ENCODE measurements at places on chromosomes 2 and 18.

DNA sequence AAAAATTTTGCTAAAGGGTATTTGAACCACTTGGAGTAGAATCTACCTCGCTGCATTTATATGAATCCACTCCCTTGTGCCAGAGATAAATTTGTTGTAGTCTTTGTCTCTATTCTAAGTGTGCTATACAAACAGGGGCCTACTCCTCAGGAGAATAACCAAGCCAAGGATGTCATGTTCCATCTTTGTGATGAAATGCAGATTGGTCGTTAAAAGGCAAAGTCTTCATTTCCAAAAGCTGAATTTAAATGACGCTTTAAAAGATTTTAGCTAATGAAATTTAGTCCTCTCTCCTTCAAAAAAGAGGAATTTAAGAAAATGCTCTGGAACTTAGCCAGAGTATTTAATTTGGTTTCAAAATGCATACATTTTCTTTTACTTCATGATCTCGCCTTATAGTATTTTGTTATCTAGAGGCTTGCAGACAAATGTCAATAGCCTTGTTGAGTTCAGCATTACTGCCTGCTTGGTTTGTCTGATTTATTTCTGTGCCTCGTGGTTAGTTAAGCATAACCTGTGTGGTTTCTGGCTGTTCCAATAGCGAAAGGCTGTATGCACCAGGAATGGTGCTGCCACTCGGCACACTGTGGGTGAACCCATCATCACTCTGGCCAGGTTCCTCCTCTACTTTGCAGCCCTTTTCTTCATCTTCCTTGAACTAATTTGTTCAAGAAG, 417.6 kb downstream of the ZNF521 start:
- no peak for DNase-seq

DNA sequence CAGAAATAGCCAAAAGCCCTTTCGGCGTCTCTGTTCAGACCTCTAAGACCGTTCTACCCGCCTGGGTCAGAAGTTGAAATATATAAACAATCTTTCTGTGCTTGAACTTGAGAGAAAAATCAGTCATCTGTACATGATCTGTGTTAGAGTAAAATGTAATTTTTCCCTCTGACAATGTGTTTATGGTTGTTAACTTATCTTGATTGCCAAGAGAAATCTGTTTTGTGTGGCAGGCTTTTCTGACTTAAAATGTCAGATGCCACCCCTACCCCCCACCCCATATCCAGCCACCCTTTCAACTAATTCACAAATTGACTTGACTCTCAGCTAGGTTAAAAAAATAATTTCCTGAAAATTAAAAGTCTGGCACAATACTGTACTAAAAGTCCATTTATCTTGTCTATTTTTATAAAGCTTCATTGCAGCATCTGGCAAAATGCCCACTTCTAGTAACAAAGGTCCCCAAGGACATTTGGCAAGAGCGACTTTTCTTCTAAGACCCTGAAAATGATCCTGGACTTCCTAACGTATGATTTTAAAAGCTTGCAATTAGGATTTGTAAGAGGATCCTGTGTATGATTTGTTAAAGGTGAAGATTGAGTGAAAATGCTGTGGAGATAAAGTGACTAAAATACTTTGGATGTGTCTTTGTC, 304.2 kb downstream of the EPHA4 start:
- no peak for DNase-seq

- DNase-seq = no peak
These were observed 200.0 kb downstream of the ZNF407 start for GRCh38 chr18:74797577-74798151.

DNA sequence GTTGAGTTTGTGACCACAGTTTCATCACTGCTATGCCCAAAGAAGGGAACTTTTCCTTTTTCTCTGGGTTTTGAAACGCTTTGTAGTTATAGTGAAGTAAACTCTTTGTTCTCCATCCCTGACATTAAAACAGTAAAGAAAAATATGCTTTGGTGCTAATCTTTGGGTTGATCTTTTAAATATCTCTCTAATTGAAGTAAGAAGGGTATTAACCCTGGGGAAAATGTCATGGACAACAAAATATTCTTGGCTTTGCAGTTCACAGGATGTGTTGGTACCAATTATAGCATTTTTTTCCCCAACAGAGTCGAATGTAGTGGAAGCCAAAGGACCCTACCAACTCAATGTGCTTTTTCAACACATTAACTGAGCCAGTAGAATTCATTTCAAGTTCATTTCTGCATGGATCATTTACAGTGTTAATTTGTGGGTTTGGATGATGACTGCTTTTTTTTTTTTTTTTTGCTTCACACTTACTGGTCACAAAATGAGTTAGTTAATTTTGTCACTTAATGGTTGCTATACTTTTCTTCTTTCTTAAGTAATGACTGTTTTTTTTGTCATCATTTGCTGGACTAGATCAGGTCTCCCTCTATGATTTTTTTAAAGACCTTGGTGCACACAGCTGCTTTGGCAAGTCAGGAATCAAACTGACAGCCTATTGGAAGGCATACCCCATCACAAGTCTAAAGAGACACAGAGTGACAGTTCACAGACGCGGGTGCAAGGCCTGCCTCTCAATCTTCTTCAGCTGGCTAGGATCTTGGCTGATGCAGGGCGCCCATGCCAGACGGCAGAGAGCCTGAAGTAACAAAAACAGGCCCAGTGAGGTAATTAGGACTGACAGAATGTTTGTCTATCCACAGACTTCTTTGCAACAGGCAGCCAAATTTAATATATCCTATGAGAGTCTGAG, 98.8 kb upstream of the MMADHC start:
- DNase-seq = no peak

- no peak for DNase-seq
These were observed 730 bp downstream of the ODC1 start for GRCh38 chr2:10447300-10447894.

GRCh38 chr18:58565021-58565420, 63.9 kb downstream of the ALPK2 start:
- no peak for DNase-seq

- DNase-seq = no peak
These were observed 450.7 kb upstream of the PIK3C3 start for GRCh38 chr18:41504316-41504715.

DNA sequence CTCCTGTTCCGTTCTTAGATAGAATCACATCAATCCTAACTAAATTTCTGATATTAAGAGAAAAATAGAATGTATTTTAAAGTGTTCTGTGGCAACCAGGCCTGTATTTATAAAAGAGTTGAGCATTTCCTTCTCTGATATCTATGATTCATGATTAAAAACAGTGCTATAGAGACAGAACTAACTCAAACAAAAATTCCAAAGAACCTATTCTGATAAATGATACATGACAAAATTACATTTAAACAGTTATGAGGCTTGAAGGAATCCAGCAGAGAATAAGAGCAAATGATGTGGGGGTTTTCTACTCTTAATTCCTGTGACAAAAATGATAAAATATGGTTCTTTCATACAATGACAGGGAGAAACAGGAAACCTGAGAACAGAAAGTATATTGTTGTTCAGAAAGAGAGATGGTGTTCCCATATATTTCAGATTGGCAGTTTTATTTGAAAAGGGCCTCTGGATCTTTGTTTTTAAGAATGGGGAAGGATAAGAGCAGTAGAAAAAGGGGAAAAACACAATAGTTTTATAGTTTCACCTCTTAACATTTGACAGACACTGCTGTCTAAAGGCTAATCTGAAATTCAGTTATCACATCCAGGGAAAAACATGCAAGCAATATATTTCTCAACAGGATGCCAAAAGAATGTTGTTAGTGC, 944.3 kb downstream of the LRP1B start:
- no peak for DNase-seq

DNA sequence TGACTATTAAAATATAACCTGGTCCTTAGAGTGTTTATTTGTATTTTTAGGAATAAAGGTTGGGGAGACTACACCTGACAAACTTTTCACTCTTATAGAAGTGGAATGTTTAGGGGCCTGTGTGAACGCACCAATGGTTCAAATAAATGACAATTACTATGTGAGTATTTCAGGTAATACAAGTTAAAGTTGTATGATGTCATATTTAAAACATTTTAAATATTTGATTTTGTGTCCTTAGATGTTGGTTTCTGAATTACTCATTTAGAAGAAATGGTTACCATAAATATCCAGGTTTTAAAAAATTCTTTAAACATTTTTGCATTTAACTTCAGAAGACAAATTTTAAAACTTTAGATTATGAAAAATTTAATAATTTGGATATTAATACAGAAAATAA, 11.8 kb upstream of the ANKRD12 start:
- no peak for DNase-seq

DNA sequence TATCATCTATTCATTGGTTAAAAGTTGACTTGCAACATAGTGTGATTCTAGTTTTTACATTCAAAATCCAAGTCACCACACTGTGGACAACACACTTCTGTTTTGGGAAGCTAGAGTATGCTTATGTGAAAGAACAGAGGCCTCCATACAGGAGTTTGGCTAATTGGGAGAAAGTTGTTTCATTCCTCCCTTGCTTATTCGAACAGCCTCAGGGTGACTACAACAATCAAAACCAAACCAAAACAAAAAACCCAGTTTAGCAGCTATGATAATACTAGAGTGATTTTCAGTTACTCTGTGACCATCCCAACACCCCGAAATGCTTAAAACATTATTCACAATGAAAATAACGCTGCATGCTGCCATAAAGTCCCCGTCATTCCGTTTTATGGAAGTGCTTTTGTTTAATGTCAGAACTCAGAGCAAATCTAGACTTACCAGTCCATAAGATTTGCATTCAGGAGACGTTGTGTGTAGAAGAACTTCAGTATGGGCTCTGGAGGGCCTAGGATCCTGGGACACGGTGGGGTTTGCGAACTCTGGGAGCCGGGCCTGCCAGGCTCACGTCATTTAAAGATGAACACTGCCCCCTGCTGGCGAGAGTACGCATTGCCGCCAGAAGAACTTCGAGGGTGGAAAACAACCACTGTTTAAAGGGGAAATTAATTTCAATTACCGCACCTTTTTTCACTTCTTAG, 111.4 kb downstream of the FTCDNL1 start:
- DNase-seq = peak; percentile 26

DNA sequence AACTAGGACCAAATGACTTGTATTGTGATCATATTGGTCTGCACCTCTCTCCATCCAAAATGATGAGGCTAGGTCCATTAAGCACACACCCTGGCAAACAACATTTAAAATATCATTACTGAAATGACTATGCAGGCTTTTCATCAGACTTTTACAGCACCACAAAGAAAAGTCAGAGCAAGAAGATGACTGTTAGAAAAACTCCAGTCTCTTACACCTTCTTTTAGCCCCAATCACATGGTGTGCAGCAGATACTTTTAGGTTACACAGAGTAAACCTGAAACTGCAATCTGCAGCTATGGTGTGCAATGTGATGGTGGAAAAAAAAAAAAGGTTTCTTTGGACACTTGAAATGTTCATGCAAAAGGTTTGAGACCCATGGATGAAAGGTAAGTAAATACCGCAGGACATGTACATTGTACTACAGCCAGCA, 5.4 kb upstream of the POLI start:
- no peak for DNase-seq

- DNase-seq = no peak
These were observed 44.2 kb downstream of the WDPCP start for GRCh38 chr2:63544017-63544627.

GRCh38 chr2:238565031-238565430, 138.3 kb downstream of the ASB1 start:
- DNase-seq = no peak

DNA sequence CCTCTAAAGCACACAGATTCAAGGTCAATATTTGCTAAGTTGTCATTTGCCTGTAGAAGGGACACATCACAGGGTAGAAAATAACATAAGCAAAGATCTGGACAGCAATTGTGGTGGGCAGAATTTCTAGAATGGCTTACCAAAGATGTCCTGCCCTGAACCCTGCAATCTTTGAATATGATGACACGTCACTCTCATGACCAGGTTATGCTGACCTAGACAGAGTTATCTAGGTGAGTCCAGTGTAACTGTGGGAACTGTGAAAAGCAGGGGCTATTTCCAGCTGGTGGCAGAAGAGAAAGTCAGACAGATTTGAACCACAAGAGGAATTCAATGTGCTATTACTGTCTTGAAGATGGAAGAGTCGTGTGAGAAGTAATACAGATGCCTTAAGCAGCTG, 112.3 kb upstream of the CNGA3 start:
- DNase-seq = no peak

GRCh38 chr2:174694196-174694878, 69.9 kb downstream of the CHRNA1 start:
- no peak for DNase-seq

DNA sequence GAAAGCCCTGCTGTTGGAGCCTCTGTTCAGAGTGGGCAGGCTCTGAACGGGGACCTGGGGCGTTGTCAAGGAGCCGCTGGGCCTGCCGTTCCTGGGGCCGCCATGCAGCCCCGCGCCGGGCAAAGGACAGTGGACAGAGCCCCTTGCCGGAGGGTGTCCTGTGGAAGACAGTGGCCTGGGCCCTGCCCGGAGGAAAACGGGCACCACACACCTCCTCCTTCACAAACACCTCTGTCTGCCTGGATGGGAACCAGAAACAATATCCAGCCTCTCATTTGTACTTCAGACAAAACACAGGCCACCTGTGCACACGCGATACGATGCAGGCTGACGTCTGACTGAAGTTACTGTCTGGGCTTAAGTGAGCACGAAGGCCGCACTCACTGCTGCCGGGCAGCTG, 233.7 kb downstream of the TWIST2 start:
- DNase-seq = no peak

DNA sequence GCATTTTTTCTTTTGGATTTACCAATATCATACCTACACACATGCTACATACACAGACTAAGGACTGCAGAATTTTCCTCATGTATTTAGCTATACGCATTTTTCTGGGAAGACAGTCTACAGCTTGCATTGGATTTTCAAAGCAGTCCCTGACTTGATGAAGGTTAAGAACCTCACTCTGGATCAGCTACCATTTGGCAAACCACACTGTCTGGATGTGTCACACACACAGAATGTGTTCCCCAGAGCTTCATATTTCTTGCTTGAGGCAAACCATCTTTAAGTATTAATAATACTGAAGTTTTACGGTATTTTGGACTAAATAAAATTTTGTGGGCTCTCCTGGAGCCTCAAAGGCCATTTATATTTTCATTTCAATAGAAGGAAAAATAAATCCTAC, 102.3 kb downstream of the TCF4 start:
- DNase-seq = no peak

DNA sequence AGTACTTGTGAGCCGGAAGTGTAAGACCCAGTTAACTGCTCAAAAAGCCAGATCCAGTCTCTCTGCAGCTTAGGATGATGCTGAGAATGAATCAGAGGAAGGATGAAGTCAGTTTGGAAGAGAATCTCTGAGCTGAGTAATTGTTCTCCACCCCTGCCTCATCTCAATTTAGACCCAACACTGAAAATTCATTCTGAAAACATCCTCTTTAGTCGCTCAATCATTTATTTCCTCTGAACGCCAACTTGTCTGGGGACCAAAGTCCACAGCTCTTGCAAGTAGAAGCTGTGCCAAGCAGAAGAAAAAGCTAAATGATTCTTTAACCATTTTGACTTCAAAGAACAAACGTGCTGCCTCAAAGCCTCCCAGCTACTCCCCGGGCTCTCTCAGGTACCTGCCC, 177.1 kb upstream of the KLHL29 start:
- DNase-seq = no peak

GRCh38 chr18:67475673-67476072, 40.8 kb downstream of the DSEL start:
- DNase-seq = no peak
